ENCODE measurements at places on chromosomes 16 and 17.

GRCh38 chr17:74062234-74062633, 141.2 kb upstream of the RPL38 start:
- no peak for DNase-seq

- no peak for DNase-seq
These were observed 7.3 kb upstream of the SNAI3 start for GRCh38 chr16:88693420-88694177.

DNA sequence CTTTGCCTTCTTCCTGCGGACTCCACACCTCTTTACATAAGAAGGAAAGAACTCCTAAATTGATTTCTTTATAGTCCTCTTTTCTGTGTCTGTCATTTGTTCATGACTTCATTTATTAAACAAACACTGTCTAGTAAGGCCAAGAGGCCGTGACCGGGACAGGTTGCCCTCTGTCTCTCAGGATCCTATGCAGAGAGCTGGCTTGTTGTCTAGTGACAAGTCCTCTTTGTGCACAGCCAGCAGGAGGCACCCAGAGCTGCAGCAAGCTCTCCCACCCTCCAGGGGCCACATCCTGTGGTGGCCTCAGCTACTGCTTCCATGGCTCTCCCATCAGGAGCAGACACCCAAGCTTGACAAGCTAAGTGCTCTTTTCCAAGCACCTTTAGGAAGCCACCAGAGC, 50.6 kb downstream of the PLD6 start:
- no peak for DNase-seq

- DNase-seq: no peak
These were observed 26.8 kb upstream of the DLX3 start for GRCh38 chr17:50021681-50022370.

DNA sequence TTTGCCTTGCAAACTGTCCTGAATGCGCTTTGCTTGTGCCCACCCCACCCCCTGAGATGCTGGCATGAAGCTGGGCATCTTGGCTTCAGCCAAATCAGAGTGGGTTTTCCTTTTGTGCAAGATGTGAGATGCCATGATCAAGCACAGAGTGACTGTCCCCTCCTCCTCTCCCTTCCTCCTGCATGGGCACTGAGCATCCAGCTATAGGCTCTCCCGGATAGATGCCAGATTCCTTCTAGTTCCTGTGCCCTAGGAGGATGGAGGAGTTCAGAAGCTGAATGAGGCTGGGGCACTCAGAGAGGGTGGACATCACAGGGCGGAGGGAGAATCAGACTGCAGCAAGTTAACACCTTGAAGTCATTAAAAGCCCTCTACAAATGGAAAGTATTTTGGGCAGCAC, 384.1 kb upstream of the CCL2 start:
- DNase-seq: no peak

- no peak for DNase-seq
These were observed 111.7 kb upstream of the CHMP6 start for GRCh38 chr17:80879723-80880647.

- no peak for DNase-seq
These were observed 389.4 kb downstream of the CPPED1 start for GRCh38 chr16:12414281-12414680.

DNA sequence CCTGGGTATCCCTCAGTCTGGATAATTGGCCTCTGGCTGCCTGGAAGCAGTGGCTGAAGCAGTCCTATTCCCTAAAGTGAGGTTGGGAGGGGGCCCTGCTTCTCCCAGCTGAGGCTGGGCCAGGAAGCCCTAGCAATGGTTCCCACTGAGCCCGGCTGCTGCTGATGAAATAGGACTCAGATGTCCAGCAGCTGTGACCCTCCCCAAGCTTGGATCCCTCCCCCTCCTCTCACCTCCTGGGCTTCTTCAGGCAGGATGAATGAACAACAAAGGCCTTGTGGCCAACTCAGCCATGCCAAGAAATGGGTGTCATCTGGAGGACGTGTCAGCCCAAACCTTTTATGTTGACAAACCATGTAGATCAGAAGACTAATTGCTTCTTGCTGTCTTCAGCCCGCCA, 42.0 kb downstream of the AXIN2 start:
- DNase-seq: no peak

- peak; percentile 51 for DNase-seq
These were observed 12.0 kb upstream of the CD300A start for GRCh38 chr17:74454197-74455024.

DNA sequence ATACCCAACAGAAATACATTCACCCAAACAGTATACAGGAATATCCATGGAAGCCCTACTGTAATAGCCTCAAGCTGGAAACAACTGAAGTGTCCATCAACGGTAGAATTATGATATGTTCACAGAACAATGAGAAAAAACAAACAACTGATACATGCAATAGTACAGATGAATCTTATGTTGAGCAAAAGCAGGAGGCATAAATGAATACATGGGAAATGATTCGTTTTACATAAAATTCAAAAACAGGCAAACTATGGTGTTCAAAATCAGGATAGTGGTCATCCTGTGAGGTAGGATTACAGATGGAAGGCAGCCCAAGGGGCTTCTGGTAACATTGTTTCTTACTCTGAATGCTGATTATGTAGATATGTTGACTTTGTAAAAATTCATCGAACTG, 25.1 kb downstream of the RFFL start:
- no peak for DNase-seq

DNA sequence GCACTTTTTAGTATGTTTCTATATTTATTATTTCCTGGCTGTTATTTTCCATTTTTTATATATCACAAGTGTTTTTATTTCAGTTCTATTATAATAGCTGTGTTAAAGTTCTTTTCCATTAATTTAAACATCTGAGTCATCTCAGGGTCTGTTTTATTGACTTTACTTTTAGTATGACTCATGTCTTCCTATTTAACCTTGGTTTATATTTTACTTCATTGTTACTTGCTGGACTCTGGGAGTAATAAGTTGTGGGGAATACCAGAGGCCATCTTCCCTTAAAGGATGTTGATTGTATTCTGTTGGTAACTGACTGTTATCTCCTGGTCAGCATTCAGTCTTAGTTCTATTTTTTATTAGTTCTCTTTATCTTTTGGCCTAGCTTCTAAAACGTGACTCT, 1508.2 kb downstream of the CDH11 start:
- no peak for DNase-seq

DNA sequence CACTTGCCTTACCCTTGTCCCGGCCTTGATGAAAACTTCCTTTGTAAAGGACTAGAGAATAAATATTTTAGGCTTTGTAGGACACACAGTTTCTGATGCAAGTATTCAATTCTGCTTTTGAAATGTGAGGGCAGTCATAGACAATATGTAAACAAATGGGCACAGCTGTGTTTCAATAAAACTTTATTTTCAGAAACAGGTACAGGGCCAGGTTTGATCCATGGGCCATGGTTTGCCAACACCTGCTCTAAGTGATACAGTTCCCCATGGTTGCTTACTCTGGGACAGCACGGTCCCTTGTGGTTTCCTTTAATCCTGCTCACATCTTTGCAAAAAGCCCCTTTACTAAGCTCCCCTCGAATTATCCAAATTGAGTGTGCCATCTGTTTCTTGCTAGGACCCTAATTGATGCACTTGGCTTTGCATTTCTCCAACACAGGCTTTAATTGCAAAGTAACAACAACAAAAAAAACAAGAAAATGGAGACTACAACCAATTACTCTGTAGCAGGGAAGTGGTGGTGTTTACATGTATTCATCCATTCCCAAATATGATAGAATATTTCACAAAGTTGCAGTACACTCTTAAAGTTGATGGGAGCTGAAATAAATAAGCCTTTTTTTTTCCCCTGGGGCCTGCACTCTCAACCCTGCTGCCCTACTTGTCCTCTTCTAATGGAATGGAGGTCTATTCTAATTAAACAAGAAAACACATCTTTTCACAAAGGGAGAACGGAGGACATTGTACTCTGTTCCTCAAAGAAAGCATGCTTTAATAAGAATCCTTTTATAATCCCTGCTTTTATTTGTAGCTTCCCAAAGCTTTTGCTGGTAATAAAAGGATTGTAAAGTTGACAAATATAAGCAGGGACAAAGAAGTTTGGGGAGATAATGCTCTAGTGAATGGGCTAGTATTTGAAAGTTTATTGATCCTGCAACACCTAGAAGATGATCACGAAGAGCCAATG, 37.7 kb upstream of the TOX3 start:
- DNase-seq: no peak

DNA sequence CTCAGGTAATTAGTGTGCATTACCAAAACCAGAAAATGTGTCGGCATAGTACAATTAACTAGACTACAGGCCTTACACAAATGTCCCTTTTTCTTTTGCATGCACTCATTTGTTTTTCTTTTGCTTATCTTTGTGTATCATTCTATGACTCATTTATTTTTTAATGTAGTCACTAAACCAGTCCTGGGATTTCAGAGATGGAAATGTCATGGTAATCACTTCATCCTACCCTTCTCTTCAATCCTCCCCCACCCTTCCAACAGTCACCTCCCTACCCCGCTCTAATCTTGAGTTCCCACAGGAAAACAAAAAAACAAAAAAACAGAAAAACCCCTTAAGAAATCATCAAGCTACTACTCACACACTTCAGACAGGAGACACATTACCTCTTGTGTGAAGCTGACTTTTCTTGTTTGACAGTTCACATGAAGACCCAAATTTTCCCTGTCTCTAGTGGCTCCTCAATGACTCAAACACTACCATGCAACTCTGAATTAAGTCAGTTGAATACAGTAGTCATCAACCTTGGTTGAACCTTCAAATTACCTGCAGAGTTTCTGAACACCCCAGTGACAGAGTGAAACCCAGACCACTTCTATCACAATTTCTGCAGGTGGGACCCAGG, 242.4 kb upstream of the SALL1 start:
- no peak for DNase-seq

DNA sequence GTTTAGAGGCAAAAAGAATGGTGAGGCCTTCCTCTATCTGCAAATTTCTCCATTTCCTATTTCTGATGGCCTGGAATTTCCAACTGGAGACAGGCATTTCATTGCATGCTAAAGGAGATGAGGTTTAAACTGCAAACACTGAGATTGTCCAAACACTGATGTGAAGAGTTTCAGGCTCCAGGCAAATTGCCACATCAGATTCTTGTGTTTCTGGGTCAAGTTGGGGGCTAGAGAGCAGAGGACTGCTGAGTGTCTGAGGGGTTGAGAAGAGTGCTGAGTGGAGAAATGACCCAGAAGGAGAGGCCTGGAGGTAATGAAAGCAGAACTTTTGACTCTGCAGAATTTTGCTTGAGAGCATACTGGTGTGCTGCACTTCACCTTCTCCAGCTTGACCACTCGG, 216.7 kb upstream of the MPHOSPH6 start:
- no peak for DNase-seq

DNA sequence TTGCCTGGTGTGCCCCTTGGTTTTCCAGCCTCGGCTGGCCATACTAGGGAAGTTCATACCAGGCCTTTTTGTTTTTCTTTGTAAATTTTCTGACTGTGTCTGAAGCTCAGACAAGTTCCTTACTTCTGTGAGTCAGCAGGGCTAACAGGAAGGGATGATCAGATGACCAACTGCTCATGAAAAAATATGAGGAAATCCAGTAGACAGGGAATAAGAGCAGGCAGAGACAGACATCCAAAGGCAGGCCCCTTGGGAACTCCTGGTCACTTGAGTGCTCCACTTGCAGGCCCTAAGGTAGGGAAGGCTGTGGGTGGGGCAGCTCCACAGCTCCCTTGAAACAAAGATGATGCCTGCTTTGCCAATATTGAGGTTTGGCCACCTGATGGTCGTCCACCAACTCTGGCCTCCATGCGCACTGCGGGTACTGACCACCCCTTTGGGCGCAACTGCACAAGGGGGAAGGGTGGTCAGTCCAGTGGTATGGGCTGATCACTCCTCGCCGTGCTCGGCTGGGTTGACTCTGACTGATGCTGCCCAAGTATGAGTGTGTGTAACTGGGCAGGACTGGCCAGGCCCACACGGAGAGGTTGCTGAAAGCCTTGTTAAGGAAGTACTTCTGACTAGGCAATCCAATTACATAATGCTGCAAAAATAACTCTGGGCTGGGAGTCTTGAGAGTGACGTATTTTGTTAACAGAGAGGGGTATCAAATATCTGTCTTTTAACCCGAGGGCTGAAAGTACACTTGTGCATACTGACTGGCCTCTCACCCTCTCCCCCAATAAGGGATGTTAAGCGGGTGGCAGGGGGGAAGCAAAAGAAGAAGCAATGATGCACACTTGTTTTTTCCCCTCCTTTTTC, 20.8 kb upstream of the ZFHX3 start:
- DNase-seq: peak; percentile 62

GRCh38 chr16:20673882-20674683, 23.4 kb downstream of the ACSM1 start:
- no peak for DNase-seq

DNA sequence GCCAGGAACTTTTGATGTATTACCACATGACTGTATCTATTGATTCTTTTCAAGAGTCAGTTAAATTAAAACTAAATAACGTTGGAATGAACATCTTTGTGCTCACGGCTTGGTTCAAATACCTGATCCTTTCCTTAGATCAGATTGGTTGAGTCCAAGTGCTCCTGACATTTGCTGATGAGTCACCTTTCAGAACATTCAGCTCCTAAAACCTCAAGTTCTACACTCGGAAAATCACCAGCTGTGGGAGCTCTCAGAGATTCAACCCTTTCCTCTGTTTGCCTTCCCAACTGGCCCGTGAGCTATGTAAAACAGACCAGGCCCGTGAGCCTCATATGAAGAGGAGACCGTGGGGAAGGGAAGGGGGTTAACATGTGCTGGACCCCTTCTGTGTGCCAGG, 68.1 kb downstream of the RTN4RL1 start:
- no peak for DNase-seq

GRCh38 chr17:65489413-65490155, 71.9 kb downstream of the AXIN2 start:
- peak; percentile 13 for DNase-seq

- no peak for DNase-seq
These were observed 150.3 kb downstream of the KCNJ18 start for GRCh38 chr17:21842332-21843317.

DNA sequence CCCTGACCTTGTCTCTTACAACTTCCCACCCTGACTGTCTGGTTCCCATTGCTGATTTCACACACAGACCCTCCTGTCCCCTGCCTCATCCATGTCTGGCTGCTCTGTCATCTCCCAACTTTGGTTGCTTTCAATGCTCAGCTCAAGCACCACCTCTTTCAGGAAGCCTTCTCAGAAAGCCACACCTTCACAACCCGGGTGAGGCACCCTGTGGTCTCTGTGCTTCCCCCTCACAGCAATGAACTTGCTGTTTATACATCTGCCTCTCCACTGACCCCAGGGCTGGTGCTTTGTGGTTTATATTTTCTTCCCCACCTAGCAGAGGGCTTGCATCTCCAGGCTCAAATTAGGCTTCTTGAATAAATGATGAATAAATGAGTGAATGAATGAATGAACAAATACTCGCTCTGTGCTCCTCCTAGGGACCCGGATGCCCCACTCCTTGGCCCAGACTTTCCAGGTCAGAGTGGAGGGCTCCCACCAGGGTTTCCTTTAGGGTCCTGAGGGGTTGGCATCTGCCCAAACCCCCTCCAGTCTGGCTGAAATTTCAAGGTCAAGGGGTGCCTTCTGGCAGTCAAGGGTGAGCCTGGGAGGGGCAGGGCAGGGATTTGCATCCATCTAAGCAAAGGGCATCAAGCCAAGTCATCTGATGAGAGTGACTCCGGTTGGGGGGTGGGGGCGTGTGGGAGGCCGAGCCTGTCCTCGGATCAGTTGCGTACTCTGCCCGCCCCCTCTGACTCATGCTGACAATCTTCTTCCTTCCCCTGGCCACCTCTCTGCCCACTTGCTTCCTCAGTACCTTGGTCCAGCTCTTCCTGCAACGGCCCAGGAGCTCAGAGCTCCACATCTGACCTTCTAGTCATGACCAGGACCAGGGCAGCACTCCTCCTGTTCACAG, at the start of gene ITGAX:
Gene ITGAX (plus strand): TSS at position 783 of the 898 bp plus-strand sequence. CDS start 79 bp downstream, at position 862.
- no peak for DNase-seq
